ENCODE measurements at places on chromosomes 16 and 17.

GRCh38 chr17:83199500-83200201 lies 120.2 kb downstream of the METRNL start:
- no peak for DNase-seq

- no peak for DNase-seq
Measured at GRCh38 chr16:1082266-1082951, 9.9 kb downstream of the SSTR5 start.

DNA sequence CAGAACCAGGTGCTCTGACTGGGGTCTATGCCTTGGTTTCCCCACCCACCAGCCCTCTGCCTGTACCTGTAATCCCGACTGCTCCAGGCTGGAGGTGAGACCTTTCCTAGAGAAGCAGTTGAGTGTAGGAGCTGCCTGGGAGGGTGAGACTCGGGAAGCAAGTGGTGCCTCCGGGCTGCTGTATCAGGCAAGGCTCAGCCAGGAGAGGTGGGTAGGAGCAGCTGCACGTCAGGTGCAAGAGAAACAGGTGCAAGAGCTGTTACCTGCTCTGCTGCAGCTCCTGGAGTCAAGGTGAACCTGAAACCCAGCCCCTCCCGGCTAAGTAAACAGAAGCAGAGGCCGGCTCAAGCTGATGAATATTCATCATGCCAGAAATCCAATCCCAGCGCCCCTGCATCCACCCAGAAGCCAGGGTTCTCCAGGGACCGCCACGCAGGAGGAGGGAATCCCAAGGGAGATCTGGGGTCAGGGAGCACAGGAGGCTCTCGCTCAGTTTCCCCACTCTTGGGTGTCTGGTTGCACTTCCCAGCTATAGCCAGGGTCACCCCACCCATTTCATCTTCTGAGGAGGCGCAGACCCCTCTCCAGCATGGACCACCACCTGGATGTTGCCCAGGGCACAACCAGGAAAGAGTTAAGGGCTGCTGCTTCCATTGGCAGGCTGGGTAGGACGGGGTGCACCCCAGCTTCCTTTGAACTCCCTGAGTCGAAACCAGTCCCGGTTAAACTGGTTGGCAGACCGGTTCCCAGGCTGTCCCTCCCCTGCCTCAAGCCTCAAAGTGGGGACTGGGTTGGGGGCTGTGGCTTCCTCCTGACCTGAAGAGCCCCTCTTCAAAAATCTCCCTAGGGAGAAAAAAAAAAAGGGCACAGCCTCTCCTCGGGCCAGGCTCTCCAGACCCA lies at the start of gene PRR15L:
PRR15L (minus strand) TSS at position 293 of the 900 bp plus-strand sequence. CDS start 4,649 bp downstream, outside the sequence.
- DNase-seq: no peak

DNA sequence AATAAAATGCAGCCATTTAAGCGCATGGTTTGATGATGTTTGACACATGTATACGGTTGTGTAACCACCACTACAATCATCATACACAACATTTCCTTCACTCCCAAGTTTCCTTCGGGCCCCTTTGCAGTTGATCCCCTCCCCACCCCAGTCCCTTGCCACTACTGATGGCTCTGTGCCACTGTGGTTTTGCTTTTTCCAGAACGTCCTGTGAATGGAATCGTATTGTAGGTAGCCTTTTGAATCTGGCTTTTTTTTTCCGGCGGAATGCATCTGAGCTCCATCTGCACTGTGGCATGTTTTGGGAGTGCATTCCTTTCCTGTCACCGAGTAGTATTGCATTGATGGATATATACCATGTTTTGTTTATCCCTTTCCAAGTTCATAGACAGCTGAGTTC lies 15.1 kb upstream of the MAP2K3 start:
- no peak for DNase-seq

GRCh38 chr16:8872967-8873865 lies 4.4 kb upstream of the CARHSP1 start:
- no peak for DNase-seq

DNA sequence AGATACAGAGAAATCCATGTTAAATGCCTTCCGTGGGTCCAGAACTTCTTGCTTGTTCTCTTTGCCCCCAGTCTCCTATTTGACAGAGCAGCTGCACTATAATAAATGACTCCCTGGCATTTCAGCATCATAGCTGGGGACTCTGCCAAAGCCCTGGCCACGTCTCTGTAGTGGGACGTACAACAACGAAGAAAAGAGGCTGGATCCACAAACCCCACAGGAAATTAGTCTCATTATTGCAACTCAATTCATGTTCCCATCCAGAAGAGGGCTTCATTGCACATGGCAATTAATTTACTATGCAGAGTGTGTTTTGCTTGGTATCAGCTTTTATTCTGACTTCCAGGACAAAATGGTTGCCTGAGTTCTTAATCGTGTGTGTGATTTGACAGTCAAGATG lies 121.3 kb downstream of the CDH13 start:
- DNase-seq: no peak

GRCh38 chr16:86818671-86819532 lies 240.6 kb downstream of the FOXL1 start:
- no peak for DNase-seq

GRCh38 chr17:42365136-42365535 lies 23.1 kb downstream of the STAT3 start:
- no peak for DNase-seq

DNA sequence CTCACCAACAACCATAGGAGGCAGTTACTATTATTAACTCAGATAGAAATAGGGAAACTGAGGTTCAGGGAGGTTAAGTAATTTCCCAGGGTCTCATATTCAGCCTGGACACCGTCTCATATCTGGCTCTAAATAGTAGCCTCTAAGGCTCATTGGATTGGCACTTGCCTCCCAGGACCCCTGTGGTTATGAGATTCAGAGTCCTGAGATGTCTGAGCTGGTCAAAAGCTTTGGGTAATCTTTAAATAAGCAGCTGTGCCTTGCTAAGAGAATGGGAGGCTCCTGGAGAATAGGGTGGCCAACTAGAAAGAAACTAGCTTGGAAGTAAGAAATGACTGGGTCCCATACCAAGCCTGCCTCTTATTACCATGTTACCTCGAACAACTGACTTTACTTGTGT lies 50.3 kb upstream of the CRHR1 start:
- DNase-seq: no peak

- DNase-seq: no peak
Measured at GRCh38 chr17:72952220-72952619, 140.3 kb downstream of the SLC39A11 start.

DNA sequence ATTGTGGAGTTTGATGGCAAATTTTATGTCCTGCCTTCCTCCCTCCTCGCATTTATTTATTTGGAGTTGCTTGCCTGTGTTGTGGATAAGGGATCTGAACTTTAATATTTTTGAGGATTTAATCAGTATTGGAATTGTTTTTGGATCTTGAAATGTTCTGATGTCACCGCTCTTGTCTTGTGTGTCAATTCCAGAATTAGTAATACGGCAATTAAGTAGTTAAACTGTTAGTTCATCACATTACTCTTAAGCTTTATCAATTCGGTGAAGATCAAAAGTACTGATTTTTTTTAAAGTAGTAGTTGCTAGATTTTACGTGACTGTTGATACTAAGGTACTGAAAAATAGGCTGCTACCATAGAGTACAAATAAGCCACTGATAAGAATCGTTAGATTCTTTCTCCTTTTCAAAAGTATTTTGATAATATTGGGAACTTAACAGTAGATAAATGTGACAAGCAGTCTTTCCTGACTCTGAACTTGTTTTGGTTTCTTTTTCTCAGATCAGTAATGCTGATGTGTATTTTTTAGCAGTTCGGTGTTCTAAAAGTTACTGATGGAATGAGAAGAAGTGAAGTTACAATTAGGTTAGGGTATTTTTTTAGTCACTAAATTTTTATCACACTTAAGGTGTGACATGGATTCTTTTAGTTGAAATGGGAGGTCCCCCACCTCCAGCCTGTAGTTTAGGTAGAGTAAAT lies 2.0 kb downstream of the RBBP6 start:
- no peak for DNase-seq

DNA sequence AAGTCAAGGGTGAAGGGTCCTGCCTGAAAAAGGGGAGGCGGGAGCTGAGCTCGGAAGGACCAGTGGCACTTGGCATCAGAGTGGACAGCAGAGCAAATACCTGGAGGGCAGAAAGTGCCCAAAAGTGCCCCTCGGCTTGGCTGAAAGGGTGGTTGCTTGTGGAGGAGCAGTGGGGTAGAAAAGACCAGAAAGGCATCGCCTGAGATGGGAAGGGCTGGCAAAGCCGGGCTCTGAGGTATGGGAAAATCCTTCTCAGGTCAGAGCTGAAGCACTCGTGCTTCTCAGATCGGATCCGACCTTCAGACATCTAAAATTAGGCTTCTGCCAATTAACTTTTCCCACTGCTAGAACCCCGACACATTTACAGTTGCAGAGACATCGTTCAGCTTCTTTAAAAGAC lies 1.5 kb upstream of the RPL38 start:
- DNase-seq: no peak
